ENCODE measurements at places on chromosomes 3 and 15. TPM values are rescaled to one million over a fixed set of nuclear protein-coding genes. Genes with fewer than 3 reads are reported as not detected.

DNA sequence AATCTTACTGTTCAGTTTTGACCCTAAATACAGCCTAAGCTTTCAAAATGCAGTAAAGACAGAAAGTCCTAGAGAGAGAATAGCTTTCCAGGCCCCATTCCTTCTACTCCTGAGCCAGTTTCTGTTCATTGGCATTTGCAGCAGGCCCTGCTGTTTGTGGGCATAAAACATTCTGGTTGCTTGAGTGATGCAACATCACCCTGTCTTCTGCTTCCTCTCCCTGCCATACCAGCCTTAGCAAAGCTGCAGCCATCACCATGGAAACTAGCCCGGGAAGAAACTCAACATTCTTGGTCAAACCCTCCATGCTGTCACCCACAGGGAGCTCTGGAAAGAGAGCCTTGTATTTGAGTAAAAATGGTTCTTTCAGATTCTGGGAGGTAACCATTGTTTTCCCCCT, 325.7 kb downstream of the MAGI1 start:
- H3K36me3 ChIP-seq: no peaks in the 10 kb centered on the region
- no peak overlapping the region for H3K27ac ChIP-seq
- no peaks in the 10 kb centered on the region for H3K4me1 ChIP-seq
- no peaks in the 10 kb centered on the region for H3K27me3 ChIP-seq
- no peak for DNase-seq
- H3K4me3 ChIP-seq: no peak overlapping the region

GRCh38 chr3:182989566-182989965, 9.2 kb upstream of the DCUN1D1 start:
- no peak overlapping the region for H3K27ac ChIP-seq
- peaks cover 2% of the 10 kb centered on the region for H3K36me3 ChIP-seq
- H3K27me3 ChIP-seq: no peaks in the 10 kb centered on the region
- DNase-seq: no peak

GRCh38 chr15:74655424-74655823, 39.8 kb downstream of the CLK3 start:
- no peaks in the 10 kb centered on the region for H3K27me3 ChIP-seq
- H3K4me3 ChIP-seq: no peak overlapping the region
- peaks cover 7% of the 10 kb centered on the region for H3K36me3 ChIP-seq
- peak overlapping the region; percentile 54 for H3K27ac ChIP-seq
- no peak for DNase-seq

- H3K4me3 ChIP-seq: no peak overlapping the region
- H3K4me1 ChIP-seq: no peaks in the 10 kb centered on the region
- H3K27me3 ChIP-seq: peaks cover 5% of the 10 kb centered on the region
- no peak overlapping the region for H3K27ac ChIP-seq
Observed at GRCh38 chr3:136018876-136019275, 53.3 kb downstream of the PPP2R3A start.

GRCh38 chr15:36881516-36881915, 218.8 kb downstream of the MEIS2 start:
- H3K36me3 ChIP-seq: peaks cover 4% of the 10 kb centered on the region
- peaks cover 99% of the 10 kb centered on the region for H3K27me3 ChIP-seq
- H3K4me3 ChIP-seq: no peak overlapping the region
- no peak for DNase-seq
- peaks cover 22% of the 10 kb centered on the region for H3K4me1 ChIP-seq
- H3K27ac ChIP-seq: no peak overlapping the region

SLC9C1 gene
- not detected for total RNA-seq

NEK10 gene
- total RNA-seq: 0.41 TPM
